ENCODE measurements at places on chromosomes 5 and 9. TPM values are rescaled to one million over a fixed set of nuclear protein-coding genes. Genes with fewer than 3 reads are reported as not detected.

Gene OR1J2
- total RNA-seq, result not detected

GRCh38 chr9:4059437-4059836 is 240.4 kb downstream of the GLIS3 start:
- H3K4me3 ChIP-seq, result no peak overlapping the region
- DNase-seq, result no peak
- no peaks in the 10 kb centered on the region for H3K27me3 ChIP-seq
- H3K4me1 ChIP-seq, result no peaks in the 10 kb centered on the region

GRCh38 chr5:96111080-96111756 is 149.6 kb upstream of the ELL2 start:
- DNase-seq, result no peak
- H3K4me1 ChIP-seq, result no peaks in the 10 kb centered on the region
- no peak overlapping the region for H3K27ac ChIP-seq
- no peak overlapping the region for H3K4me3 ChIP-seq
- no peaks in the 10 kb centered on the region for H3K27me3 ChIP-seq

DNA sequence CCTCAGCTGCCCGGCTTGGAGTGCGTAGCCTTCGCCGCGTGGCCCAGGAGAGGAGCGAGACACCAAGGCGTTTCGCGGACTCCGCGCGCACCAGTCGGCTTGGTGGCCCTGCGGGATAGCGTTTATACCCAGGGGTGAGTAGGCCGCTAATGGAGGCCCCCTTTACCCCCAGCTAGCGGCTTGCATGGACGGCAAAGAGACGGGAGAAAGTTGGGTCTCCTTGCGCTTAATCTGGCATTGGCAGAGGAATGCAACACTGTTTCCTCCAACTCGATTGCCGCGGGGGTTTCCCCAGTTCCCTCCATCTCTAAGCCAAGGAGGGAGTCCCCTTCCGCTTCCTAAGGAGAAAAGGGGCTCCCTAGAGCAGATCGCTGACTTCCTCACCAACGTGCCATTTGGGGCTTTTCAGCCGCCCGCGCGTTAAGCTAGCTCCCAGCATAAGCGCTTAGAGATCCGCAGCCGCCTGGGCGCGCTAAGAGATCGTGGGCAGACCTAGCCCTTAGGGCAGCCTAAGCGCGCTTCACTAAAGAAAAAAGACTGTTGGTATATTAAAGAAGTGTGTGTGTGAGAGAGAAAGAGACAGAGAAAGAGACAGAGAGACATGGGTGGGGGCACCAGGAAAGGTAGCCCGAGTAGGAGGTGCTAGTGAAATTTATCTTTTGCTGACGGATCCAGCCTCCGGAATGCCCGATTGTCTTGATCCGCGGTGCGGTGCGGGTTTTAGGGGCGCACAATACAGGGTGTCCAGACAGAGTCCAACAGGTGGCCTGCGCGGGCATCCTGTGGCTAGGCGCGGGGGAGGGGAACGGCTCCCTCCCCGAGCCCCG is 597.9 kb upstream of the SGCD start:
- H3K4me1 ChIP-seq, result no peaks in the 10 kb centered on the region
- no peak for DNase-seq
- no peak overlapping the region for H3K4me3 ChIP-seq

GRCh38 chr5:154349626-154350264 is 96.1 kb upstream of the SAP30L start:
- no peak for DNase-seq
- no peaks in the 10 kb centered on the region for H3K27me3 ChIP-seq
- H3K27ac ChIP-seq, result no peak overlapping the region
- no peaks in the 10 kb centered on the region for H3K36me3 ChIP-seq
- H3K4me1 ChIP-seq, result no peaks in the 10 kb centered on the region

GRCh38 chr9:123419721-123420591 is 64.0 kb downstream of the CRB2 start:
- H3K4me3 ChIP-seq, result no peak overlapping the region
- no peaks in the 10 kb centered on the region for H3K27me3 ChIP-seq
- no peaks in the 10 kb centered on the region for H3K4me1 ChIP-seq

- no peak overlapping the region for H3K27ac ChIP-seq
- H3K36me3 ChIP-seq, result no peaks in the 10 kb centered on the region
- no peak for DNase-seq
- H3K4me3 ChIP-seq, result no peak overlapping the region
- peaks cover 11% of the 10 kb centered on the region for H3K4me1 ChIP-seq
Measured at GRCh38 chr5:1294206-1294834, 548 bp downstream of the TERT start.

DNA sequence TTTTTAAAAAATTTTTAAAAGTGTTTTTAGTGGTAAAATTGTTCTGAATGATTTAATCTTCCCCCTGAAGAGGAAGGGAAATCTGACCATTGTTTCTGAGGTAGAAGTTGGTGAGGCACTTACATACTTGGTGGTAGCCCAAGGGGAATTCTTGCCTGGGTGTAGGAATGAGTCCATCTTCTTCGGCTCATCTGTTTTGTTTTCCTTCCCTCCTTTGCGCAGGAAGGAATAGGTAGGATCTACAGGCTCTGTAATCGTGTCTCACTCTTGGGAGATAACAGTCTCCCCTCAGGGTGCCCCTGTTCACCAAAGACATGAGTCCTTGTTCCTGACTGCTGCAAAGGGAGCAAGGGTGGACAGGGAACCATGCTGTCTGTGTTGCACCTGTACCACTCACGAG is 138.1 kb downstream of the HSPA4 start:
- no peaks in the 10 kb centered on the region for H3K27me3 ChIP-seq
- no peaks in the 10 kb centered on the region for H3K4me1 ChIP-seq
- DNase-seq, result no peak
- no peaks in the 10 kb centered on the region for H3K36me3 ChIP-seq
- H3K4me3 ChIP-seq, result no peak overlapping the region

DNA sequence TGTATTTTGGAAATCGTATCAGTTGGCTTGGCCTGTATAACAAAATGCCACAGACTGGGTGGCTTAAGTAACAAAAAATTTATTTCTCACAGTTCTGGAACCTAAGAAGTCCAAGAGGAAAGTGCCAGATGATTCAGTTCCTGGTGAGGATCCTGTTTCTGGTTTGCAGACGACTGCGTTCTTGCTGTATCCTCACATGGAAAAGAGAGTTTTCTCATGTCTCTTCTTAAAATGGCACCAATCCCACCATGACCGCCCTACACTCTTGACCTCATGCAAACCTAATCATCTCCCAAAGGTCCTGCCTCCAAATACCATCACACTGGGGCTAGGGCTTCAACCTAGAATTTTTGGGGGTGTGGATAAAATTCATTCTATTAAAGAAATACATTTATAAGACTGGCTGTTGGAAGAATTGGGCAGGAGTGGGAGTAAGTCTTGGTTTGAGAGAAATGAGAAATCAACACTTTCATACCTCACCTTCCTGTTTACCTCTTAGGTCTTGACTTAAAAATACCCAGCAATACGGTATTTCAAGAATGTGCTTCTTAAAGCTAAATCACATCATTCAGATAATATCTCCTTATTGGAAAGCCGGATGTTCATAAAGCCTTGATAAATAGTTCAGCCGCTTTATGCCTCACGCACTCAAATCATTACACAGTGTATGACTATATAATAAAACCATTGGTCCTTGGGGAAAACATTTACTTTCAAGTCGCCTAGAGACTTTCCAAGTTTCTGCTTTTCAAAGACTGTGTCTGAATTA is 28.7 kb downstream of the PTTG1 start:
- no peak overlapping the region for H3K4me3 ChIP-seq
- no peaks in the 10 kb centered on the region for H3K27me3 ChIP-seq
- DNase-seq, result no peak
- H3K27ac ChIP-seq, result no peak overlapping the region

DNA sequence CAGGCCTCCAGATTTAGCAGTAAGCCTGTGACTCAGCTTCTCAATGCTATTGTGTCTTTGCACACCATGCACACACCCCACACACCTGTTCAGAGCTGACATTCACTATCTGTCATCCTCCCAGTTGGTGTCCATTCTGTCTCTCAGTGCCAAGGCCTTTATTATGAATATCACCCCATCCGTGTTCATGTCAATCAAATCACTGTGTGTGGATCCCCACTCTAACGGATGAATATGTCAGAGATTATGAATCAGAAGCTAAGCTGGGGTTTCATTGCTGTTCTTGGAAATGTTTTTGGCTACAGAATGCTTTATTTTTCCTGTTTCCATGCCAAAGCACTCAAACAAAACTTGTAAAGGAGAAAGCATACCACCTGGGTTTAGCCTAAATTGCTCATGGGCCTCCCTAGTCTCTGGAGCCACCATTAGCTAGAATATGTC is 9.4 kb upstream of the MAMDC2 start:
- no peaks in the 10 kb centered on the region for H3K36me3 ChIP-seq
- H3K27me3 ChIP-seq, result no peaks in the 10 kb centered on the region
- H3K27ac ChIP-seq, result no peak overlapping the region
- no peaks in the 10 kb centered on the region for H3K4me1 ChIP-seq
- DNase-seq, result no peak

Gene SPATA31D4
- not detected for total RNA-seq

DNA sequence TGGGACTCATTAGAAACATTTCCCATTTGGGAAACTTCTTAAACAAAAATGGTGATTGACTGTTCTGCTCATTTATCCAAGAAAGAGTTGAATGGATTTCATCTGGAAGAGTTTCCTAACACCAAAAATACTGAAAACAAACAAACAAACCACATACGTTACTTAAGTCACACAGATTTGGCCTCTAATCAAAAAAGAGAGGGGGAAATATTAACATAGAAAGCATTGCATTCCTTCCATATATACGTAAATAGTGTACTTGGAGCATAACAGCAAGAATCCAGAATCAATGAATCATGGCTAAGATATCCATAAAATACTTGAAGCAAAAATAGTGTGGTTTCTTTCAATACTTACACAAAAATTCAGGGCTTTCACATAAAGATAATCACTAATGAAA is 189.8 kb upstream of the MAP3K1 start:
- H3K4me1 ChIP-seq, result no peaks in the 10 kb centered on the region
- DNase-seq, result no peak
- H3K4me3 ChIP-seq, result no peak overlapping the region
- H3K36me3 ChIP-seq, result no peaks in the 10 kb centered on the region

GRCh38 chr5:87116825-87117512 is 150.7 kb upstream of the RASA1 start:
- H3K27me3 ChIP-seq, result no peaks in the 10 kb centered on the region
- H3K4me1 ChIP-seq, result peaks cover 28% of the 10 kb centered on the region
- H3K27ac ChIP-seq, result no peak overlapping the region
- no peak overlapping the region for H3K4me3 ChIP-seq
- no peaks in the 10 kb centered on the region for H3K36me3 ChIP-seq

Gene ADGRV1
- total RNA-seq, result 0.22 TPM

Gene HTR1A
- total RNA-seq, result not detected

DNA sequence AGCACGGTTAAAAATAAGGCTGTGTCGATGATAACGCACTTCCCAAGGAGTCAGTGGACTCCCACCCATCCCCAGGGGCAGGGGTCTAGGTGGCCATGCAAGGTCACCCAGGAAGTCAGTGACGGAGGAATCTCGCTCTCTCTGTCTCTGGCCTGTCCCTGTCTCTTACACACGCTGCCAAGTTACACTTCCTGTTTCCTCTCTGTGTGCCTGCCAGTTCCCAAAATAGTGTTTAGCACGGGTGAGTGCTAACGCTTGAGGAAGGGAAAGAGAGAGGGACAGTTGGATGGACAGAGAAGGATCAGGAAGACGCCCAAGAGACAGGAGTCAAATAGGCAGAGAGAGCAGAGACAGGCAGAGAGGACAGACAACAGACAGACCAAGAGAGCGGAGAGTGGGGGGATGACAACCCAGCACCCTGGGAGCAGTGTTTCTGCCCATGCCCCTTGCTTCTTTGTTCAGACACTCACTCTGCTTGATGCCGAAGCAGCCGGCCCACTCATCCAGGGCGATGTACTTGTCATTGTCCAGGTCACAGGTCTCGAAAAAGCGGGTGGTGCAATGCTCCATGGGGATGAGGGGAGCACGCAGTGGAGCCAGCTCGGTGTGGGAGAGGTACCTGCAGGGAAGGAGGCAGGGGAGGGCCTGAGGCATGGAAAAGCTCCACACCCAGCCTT is 23.0 kb downstream of the SPARC start:
- no peak overlapping the region for H3K27ac ChIP-seq
- H3K36me3 ChIP-seq, result no peaks in the 10 kb centered on the region
- no peak overlapping the region for H3K4me3 ChIP-seq
- no peaks in the 10 kb centered on the region for H3K27me3 ChIP-seq

Gene RLN2
- 3.5 TPM for total RNA-seq

Gene QRFP
- not detected for total RNA-seq

Gene ABL1
- 34.4 TPM for total RNA-seq

- H3K27me3 ChIP-seq, result no peaks in the 10 kb centered on the region
- H3K27ac ChIP-seq, result no peak overlapping the region
- no peaks in the 10 kb centered on the region for H3K4me1 ChIP-seq
- no peak overlapping the region for H3K4me3 ChIP-seq
Measured at GRCh38 chr9:86521977-86522376, 167.8 kb upstream of the TUT7 start.

Gene GRM6
- total RNA-seq, result not detected

DNA sequence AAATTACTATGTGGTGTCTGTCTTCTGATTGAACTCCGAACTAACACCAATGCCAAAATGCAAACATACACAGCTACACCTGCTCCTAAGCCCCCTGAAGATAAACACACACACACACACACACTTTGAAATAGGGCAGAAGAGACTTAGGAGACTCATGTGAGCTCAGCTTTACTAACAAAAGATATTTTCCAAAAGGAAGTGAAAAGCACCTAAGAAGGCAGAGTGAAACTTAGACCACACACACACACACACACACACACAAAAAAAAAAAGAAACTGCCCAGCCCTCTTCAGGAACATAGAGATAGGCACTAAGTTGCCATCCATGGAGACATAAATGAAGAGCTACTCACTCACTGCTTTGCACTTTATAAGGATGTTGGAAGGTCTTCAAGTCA is 45.2 kb upstream of the APC start:
- no peak overlapping the region for H3K4me3 ChIP-seq
- H3K36me3 ChIP-seq, result no peaks in the 10 kb centered on the region
- H3K27ac ChIP-seq, result no peak overlapping the region
- H3K27me3 ChIP-seq, result peaks cover 12% of the 10 kb centered on the region

DNA sequence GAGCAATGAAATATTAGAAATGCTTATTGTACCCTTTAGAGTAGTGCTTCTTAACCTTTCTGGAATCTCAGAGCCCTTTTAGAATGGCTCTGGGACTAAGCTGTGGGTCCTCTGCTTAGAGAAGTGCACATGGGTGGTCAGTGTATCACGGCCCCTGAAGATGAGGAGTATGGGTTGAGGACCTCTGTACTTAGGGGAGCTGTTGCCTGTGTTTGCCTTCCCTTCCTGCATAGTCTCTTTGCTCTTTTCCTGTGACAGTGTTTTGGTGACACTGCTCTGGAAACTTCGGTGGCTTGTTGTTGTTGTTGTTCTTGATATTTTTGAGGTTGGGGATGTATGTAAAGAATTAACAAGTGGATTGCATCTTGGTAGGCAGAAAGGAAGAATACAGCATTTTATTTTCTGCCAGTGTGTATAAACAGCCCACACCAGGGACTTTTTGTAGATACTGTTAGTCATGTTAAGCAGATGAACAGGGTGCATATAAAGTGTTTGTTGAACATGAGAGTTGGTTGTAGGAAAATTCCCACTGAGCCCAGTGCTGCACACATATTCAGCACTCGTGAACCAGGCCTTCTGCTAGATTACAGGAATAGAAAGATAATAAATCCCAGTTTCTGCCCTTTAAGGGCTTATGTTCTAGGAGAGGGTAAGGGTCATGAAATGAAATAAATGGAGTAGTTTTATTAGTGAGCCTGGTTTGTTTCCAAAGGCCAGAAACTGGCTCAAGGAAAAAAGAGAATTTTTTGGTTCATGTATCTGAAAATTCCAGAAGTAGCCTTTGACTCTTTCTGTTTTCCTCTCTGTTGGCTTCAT is 199.7 kb downstream of the ARHGAP26 start:
- no peak for DNase-seq
- no peaks in the 10 kb centered on the region for H3K36me3 ChIP-seq
- peaks cover 33% of the 10 kb centered on the region for H3K4me1 ChIP-seq

Data from CD4-positive, alpha-beta memory T cell (primary cell).